ENCODE measurements at places on chromosomes 7 and 10.

- DNase-seq, result no peak
Observed at GRCh38 chr10:71817831-71818655, 33.0 kb downstream of the PSAP start.

DNA sequence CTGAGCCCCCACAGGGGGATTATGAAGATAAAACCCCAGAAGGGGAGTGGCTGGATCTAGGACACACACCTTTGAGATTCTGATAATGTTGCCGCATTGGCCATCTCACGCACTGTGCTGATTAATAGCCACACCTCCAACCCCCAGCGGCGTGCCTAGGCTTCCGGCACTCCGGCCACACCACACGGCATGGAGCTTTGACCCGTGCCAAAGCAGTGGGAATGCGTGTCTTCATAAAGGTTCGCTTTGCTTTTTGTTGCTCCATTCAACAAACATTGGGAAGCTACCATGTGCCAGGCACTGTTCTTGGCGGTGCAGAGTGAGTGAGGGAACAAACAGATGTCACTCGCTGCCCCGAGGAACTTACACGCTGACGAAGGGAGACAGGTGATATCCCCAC lies 117.6 kb downstream of the TCERG1L start:
- no peak for DNase-seq

DNA sequence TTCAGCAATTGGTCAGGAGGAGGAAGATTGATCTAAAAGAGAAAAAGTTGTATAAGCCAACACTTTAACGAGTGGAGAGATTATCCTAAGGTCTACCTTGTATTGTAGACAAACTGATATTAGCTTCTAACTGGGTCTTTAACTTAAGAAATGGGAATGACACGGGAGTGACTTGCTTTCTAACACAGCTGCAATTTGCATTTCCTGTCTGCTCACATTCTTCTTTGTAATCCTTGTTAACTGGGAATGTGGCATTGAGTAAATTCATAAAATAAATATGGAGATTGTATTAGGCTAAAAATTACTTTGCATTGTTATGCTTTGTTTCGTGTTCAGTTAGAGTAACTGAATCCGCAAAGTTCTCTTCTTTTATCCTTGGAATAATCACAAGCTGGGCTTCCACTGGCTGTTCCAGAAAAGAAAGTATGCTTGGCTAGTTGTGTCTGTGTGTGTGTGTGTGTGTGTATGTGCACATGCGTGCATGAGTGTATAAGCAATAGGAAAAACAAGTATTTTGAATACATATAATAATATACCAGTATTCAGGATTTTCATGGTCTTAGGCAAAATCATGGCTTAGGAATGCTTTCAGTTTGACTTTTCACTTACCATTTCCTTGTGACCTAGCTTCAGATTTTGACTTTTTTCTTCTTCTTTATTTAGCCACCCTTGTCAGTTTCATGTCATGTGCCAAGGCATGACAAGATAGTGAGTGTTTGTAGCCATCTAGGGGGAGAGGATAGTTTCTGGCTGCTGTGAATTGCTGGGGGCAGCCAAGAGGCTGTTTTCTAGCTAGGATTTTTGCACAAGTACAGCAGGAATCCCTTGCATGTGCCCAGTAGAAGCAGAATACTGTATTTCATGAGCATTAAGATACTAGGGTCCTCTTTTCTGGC lies 54.5 kb upstream of the FZD8 start:
- DNase-seq, result no peak

DNA sequence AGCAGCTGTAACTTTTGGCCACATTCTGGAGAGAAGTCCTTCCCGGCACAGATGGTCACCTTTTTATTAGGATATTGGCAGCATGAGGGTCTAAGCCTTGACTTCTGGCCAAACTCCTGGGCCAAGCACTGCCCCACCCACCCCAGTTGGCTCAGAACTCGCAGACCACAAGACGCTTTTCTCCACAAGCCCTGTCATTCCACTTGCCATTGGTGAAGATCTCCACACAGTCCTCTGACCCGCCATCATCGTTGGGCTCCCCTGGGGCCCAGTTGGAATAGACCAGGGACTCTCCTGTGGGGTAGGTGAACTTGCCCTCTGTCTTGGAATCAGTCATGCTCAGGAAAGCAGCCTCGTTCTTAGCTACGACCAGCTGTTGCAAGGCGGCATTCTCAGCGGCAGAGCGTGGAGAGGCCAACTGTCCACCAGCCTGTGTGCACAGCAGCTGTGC lies 11.2 kb downstream of the SFTPD start:
- DNase-seq, result no peak

GRCh38 chr7:29424295-29424983 lies 139.2 kb upstream of the PRR15 start:
- no peak for DNase-seq

DNA sequence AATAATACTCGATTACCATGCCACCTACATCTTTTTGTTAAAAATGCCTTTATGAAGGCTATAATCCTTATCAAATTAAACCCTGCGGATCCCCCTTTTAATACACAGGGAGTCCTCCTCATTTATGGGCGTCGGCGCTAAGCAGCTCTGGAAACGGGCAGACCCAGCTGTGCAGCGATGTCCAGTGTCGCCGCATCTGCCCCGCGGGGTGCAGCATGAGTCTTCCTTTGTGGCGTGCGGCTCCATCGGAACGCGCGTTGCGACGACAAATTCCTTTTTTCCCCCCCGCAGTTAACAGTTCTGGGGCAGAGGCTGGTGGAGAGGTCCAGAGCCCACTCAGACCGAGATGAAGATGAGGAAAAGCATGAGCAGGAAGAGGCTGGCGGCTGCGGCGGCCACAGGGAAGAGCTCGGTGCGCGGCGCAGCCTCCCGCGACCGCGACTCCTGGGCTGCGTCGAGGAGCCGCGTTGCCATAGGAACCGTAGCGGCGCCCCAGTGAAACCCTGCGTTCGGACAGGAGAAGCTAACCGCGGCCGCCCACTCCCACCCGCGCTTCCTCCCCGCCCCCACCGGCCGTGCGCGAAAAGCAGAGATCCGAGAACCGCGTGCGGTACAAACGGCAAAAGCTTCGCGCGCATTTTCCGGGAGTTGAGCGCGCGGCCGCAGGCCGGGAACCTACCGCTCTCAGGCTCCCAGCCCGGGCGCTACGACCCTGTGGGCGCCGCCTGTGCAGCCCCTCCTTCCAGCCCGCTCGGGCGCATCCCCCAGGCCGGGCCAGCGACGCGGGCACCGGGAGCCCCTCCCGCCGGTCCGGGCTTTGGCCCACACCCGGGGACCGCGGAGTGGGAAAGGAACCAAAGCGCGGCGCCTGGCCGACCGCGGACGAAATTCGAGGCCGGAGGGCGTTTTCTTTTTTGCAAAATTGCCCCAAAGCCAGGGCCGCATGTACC lies 130.6 kb downstream of the SPAG6 start:
- DNase-seq, result no peak

Measured in A172 (cell line).